ENCODE measurements at places on chromosomes 1 and 21.

- DNase-seq = no peak
Measured at GRCh38 chr1:160208557-160209320, 3.6 kb downstream of the PEA15 start.

DNA sequence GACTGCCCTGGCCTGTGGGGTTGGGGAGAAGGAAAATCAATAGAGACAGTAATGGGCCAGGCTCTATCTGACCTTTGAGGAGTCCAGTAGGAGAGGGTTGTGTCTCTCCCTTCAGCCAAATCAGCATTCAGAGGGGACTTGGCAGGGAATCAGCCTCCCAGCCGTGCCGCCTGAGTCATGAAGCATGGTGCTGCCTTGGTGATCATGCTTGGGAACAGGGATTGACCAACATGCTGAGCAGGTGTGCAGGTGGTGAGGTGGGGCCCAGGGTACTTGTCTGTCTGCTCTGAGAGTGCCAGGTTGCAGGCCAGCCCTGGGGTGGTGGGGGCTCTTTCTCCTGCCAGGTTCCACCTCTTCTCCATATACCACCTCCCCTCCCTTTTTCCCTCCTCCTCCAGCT lies 58.9 kb upstream of the TLR5 start:
- no peak for DNase-seq

DNA sequence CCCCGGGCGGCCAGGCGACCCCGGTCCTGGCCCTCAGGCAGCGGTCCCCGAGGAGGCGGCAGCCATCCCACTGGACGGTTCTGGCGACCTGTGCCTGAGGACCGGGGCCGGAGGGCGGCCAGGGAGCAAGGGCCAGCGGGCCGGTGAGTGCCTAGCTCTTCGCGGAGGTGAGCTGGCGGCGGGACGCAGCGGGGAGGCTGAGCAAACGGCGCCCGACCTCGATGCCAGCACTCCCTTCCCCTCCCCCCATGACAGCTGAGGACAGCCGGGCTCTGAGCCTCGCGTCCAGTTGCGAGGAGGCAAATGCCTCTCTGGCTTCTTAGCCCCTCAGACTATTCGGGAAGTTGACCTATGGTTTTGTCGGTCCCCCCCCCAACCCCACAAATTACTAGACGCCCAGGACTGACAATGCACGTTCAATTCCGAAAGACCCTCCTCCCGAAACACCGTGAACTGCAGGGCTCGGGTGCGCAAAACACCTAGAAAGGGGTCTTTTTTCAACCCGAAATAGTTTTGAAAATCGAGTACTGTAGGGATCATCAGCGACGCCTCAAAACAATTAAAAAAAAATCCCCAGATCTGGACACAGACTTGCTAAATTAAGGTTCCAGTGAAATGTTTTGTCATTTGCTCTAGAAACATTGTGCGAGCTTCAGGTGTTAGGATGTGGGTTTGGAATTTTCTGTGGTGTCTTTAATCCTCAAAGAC lies 8.3 kb downstream of the CDKN2C start:
- DNase-seq = peak; percentile 57

GRCh38 chr1:41101950-41102607 lies 80.6 kb upstream of the SLFNL1 start:
- no peak for DNase-seq

GRCh38 chr1:31788825-31789256 lies 24.7 kb upstream of the ADGRB2 start:
- DNase-seq = no peak

DNA sequence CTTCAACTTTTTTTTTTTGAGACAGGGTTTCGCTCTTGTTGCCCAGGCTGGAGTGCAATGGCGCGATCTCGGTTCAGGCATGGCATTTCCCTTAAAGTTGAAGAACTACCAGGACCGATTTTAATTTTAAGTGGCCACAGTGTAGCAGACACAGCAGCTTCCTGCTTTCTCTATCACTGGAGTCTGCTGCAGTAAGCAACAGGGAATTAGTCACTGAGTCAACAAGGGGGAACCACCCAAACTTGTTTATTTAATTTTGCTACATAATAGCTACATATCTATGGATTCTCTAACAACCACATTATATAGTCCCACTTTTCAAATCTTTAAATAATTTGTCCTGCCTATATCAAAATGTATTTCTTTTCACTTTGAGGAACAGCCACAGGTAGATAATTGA lies 12.5 kb upstream of the TNNI3K start:
- no peak for DNase-seq

GRCh38 chr1:234726359-234726943 lies 116.5 kb upstream of the IRF2BP2 start:
- DNase-seq = peak; percentile 45

- no peak for DNase-seq
Measured at GRCh38 chr1:222736972-222737371, at the start of gene FAM177B. Gene FAM177B (plus strand): TSS chr1:222737202. CDS start chr1:222746546, 9,344 bp downstream.

- no peak for DNase-seq
Measured at GRCh38 chr1:150420560-150421265, 56.8 kb downstream of the RPRD2 start.

- no peak for DNase-seq
Measured at GRCh38 chr1:27436204-27437159, 44.1 kb downstream of the GPR3 start.

- no peak for DNase-seq
Measured at GRCh38 chr1:233603478-233603877, 10.4 kb upstream of the KCNK1 start.

- no peak for DNase-seq
Measured at GRCh38 chr1:214473387-214473786, 78.0 kb downstream of the PTPN14 start.

DNA sequence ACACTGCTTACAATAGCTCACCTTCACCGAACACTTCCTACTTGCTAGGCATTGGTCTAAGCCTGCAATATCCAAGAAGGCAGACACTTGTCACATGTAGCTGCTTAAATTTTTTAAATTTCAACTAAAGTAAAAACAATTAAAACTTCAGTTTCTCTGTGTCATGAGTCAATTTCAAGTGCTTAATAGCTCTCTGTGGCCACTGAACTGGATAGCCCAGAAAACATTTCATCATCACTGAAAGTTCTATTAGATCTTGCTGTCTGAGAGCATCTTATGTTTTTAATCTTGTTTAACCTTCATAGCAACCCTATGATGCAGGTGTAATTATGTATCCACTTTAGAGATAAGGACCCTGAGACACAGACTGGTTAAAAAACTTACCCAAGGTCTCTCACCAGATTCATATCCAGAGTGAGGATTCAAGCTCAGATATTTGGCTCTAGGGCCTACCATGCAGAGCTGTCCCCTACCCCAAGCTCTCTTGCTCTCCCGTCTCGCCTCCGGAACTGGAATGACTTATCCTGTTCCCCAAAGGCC lies 2.6 kb upstream of the FCRL6 start:
- no peak for DNase-seq

DNA sequence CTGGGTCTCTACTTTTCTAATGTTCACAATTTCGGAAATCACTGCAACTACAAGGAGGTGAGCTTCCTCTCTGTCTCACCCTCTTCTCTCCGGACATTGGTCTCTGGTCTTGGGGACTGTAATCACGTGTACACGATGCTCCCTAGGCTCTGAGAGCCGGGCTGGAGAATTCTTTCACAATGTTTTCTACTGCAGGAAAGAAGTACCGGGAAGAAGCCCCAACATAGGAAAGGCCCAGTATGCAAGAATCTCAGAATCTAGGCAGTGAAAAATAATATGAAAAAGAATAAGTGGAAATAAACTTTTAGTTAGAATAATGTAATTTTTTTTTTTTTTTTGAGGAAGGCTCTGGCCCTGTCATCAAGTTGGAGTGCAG lies 13.5 kb upstream of the HJV start:
- DNase-seq = no peak

GRCh38 chr21:45029948-45030681 lies 44.3 kb upstream of the ADARB1 start:
- peak; percentile 36 for DNase-seq

DNA sequence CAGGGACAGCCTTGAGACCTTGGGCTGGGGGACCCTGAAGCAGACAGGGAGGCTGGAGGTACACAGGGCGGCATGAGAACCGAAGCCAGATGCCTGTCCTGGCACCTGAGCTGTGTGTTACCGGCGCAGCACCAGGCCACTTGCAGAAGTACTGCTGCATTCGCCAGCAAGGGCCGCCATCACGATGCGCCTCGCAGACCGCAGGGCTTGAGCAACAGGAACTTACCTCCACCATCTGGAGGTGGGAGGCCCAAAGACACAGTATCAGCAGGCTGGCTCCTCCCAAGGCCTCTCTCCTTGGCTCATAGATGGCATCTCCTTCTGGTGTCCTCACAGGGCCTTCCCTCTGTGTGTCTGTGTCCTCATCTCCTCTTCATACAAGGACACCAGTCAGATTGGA lies 90.1 kb downstream of the PRDM16 start:
- DNase-seq = no peak

GRCh38 chr1:34286511-34286910 lies 109.8 kb downstream of the C1orf94 start:
- no peak for DNase-seq

GRCh38 chr1:84582802-84583587 lies 8.8 kb upstream of the CTBS start:
- DNase-seq = peak; percentile 14

- DNase-seq = no peak
Measured at GRCh38 chr1:112026016-112026415, 36.5 kb upstream of the KCND3 start.

GRCh38 chr1:85188530-85188929 lies 12.3 kb downstream of the SYDE2 start:
- no peak for DNase-seq

GRCh38 chr1:17520041-17520440 lies 19.5 kb upstream of the ARHGEF10L start:
- DNase-seq = no peak

DNA sequence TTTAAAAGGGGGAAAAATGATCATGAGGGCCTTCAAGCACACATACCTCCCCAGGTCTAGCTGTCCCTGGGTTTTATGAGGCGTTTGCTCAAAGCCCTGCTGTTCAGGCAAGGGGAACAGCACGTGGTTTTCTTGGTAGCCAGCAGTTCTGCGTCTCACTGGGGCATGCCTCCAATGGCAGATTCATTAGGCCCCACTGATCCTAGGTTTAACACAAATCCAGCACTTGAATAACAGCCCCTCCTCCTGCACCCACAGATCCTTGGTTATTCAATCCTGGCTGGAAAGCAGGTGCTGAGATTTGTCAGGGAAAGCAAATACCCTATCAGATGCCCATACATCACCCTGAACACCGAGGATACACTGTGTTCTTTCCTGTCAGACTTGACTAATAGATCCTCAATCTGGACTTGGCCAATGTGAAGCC lies 106.4 kb downstream of the ZC3H11B start:
- peak; percentile 46 for DNase-seq

Data from nephron progenitor cell (in vitro differentiated cells).